ENCODE measurements at places on chromosomes 4 and X. TPM values are rescaled to one million over a fixed set of nuclear protein-coding genes. Genes with fewer than 3 reads are reported as not detected.

GRCh38 chr4:168101026-168101425 lies 8.7 kb downstream of the ANXA10 start:
- no peak overlapping the region for H3K27ac ChIP-seq
- H3K4me3 ChIP-seq, result no peak overlapping the region
- peaks cover 1% of the 10 kb centered on the region for H3K27me3 ChIP-seq
- H3K36me3 ChIP-seq, result peaks cover 10% of the 10 kb centered on the region

GRCh38 chr4:1723131-1723801 lies 1.9 kb downstream of the TACC3 start:
- peak overlapping the region; percentile 86 for H3K27ac ChIP-seq
- peak overlapping the region; percentile 95 for H3K4me3 ChIP-seq
- H3K27me3 ChIP-seq, result peaks cover 2% of the 10 kb centered on the region
- no peak for DNase-seq
- H3K4me1 ChIP-seq, result peaks cover 59% of the 10 kb centered on the region
- H3K36me3 ChIP-seq, result peaks cover 17% of the 10 kb centered on the region

DNA sequence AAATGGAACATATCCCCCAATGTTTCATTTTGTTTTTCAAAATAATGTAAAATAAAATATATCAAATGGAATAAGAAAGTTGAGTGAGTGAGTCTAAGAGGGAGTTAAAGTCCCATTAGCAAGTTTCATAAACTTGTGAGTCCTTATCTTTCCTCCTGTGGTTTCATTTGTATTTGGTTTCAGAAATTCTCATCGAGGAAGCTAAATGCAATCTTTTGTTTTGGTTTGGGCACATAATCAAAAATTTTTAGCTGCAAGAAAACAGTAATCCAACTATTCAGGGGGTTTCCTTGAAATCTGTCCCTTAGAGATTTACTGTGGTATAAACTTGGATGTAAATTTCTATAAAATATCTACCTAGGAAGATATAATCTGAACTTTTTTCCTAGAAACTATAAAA lies 124.2 kb downstream of the CAMK2D start:
- no peak overlapping the region for H3K27ac ChIP-seq
- H3K36me3 ChIP-seq, result peaks cover 5% of the 10 kb centered on the region
- DNase-seq, result no peak
- peaks cover 2% of the 10 kb centered on the region for H3K27me3 ChIP-seq
- no peak overlapping the region for H3K4me3 ChIP-seq

DNA sequence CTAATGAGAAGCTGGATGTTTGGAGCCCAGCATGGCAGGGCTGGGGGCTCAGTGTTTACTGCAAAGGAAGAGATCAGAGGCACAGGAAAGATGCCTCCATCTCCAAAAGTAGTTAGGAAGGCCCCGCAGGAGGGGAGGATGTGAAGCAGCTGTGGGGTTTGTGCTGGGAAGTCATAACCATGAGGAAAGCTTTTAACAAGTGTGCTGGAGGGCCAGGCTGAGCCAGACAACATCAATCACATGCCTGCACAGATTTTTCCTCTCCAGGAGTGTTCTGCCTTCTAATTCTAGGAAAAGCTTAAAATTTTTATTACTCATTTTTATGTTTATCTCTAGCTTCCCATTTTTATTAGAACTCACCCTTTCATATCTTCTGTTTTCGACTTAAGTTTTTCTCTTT lies 65.4 kb downstream of the GPR82 start:
- no peaks in the 10 kb centered on the region for H3K36me3 ChIP-seq
- no peak overlapping the region for H3K27ac ChIP-seq
- H3K4me1 ChIP-seq, result peaks cover 9% of the 10 kb centered on the region
- no peak overlapping the region for H3K4me3 ChIP-seq
- DNase-seq, result no peak

GRCh38 chr4:155703486-155704247 lies 37.0 kb downstream of the GUCY1A1 start:
- H3K27ac ChIP-seq, result no peak overlapping the region
- peaks cover 2% of the 10 kb centered on the region for H3K27me3 ChIP-seq
- no peak for DNase-seq
- no peaks in the 10 kb centered on the region for H3K4me1 ChIP-seq

DNA sequence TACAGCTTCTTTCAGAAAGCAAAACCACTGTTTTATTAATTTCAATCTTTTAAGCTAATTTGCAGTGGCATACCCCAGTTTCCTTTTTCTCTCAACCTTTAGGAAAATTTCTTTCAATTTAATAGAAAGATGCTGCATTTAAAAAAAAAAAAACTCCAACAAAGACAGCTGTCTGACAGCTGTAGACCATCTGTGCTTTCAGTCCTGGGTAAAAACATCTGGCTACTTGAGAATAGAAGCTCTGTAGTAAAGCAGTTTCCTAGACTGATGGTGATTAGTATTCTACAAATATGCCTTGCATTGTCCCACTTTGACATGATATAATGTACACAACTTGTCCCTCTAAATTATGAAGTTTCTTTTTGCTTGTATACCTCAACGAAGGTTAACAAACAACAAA lies 197.8 kb downstream of the EDA start:
- DNase-seq, result no peak
- no peak overlapping the region for H3K27ac ChIP-seq
- H3K4me1 ChIP-seq, result no peaks in the 10 kb centered on the region
- H3K36me3 ChIP-seq, result no peaks in the 10 kb centered on the region

GRCh38 chr4:147791865-147792264 lies 60.0 kb downstream of the ARHGAP10 start:
- DNase-seq, result no peak
- no peak overlapping the region for H3K27ac ChIP-seq
- peaks cover 69% of the 10 kb centered on the region for H3K4me1 ChIP-seq
- H3K36me3 ChIP-seq, result no peaks in the 10 kb centered on the region

GRCh38 chr4:121280425-121280824 lies 100.4 kb downstream of the QRFPR start:
- no peaks in the 10 kb centered on the region for H3K36me3 ChIP-seq
- no peak for DNase-seq
- H3K4me1 ChIP-seq, result peaks cover 11% of the 10 kb centered on the region
- H3K27ac ChIP-seq, result no peak overlapping the region
- no peak overlapping the region for H3K4me3 ChIP-seq

GRCh38 chr4:6350646-6351045 lies 81.0 kb downstream of the WFS1 start:
- no peaks in the 10 kb centered on the region for H3K36me3 ChIP-seq
- peaks cover 44% of the 10 kb centered on the region for H3K27me3 ChIP-seq
- no peak overlapping the region for H3K4me3 ChIP-seq
- DNase-seq, result no peak
- peaks cover 12% of the 10 kb centered on the region for H3K4me1 ChIP-seq
- H3K27ac ChIP-seq, result no peak overlapping the region

DNA sequence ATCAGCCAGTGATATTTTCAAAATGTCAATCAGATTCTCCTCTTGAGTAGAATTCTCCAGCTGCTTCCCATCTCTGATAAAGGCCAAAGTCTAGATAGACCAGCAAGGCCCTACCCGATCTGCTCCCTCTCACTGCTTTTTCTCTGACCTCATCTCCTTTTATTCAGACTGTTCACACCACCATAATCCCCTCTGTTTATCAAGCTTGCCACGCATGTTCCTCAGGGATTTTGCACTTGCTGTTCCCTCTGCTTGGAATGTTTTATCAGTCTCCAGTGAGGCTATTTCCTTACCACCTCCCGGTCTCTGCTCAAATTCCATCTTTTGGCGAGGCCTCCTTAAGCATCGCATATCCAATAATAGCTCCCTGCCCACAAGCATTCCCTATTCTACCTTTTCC lies 20.1 kb downstream of the NOCT start:
- peaks cover 5% of the 10 kb centered on the region for H3K27me3 ChIP-seq
- H3K36me3 ChIP-seq, result peaks cover 21% of the 10 kb centered on the region
- H3K27ac ChIP-seq, result no peak overlapping the region
- no peak overlapping the region for H3K4me3 ChIP-seq

DNA sequence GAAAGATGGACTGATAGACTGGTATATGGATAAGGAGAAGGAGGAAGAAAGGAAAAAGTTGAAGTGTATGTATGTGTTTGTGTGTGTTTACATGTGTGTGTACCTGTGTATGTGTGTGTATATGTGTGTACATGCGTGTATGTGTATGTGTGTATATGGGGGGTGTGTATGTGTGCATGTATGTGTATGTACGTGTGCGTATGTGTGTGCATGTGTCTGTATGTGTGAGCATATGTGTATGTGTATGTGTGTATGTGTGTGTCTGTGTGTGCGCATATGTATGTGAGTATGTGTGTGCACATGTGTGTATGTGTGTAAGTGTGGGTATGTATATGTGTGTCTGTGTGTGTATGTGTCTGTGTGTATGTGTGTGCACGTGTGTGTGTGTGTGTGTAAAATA lies 101.5 kb upstream of the KLHL13 start:
- H3K27ac ChIP-seq, result no peak overlapping the region
- H3K36me3 ChIP-seq, result no peaks in the 10 kb centered on the region
- H3K4me1 ChIP-seq, result no peaks in the 10 kb centered on the region
- no peak overlapping the region for H3K4me3 ChIP-seq
- no peak for DNase-seq

DNA sequence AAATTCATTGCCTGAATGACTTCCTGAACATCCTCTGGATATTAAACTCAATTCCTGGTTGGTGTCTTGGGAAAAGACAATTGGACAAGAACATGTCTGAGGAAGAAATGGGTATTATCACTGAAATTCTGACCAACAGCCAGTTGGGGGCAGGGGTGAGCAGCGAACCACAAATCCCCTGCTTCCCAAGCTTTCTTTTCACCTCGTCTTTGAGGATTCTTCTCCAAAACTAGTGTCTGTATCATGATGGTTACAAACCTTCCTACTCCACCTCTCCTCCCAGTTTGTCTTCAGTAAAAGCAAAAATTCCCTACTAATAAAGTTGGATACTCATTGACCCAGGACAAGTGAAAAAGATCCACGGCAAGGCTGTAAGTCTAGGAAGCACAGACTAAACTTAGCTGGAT lies 48.3 kb upstream of the WDR1 start:
- no peak overlapping the region for H3K4me3 ChIP-seq
- H3K27me3 ChIP-seq, result peaks cover 4% of the 10 kb centered on the region
- H3K27ac ChIP-seq, result no peak overlapping the region

DNA sequence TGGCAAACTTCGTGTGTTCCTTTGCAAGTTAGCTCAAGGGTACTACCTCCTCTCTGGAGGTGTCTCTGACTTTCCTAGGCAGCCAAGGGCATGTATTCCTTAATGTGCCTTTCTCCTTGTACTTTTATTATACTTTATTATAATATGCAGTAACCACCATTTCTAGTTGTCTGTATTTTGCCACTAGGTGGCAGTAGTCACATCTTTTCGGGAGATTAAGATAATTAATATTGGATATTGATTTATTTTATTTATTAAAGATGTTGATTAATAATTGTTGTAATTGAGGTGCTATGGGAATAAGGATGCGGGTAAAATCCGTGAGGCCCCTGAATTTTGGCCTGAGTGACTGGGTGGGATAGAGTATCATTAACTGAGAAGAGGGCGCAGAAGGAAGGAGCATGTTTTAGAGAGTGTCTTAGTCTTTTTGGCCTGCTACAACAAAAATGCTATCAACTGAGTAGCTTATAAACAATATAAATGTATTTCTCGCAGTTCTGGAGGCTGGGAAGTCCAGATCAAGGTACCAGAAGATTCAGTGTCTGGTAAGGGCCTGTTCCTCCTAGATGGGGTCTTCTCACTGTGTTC lies 153.3 kb downstream of the TMEM164 start:
- H3K27ac ChIP-seq, result no peak overlapping the region
- peaks cover 2% of the 10 kb centered on the region for H3K27me3 ChIP-seq
- H3K4me1 ChIP-seq, result peaks cover 20% of the 10 kb centered on the region
- H3K36me3 ChIP-seq, result no peaks in the 10 kb centered on the region
- DNase-seq, result no peak

- H3K4me3 ChIP-seq, result peak within 1 kb of the TSS; percentile 99
- peaks cover 24% of the 10 kb centered on the region for H3K4me1 ChIP-seq
- peaks cover 15% of the 10 kb centered on the region for H3K36me3 ChIP-seq
- H3K27me3 ChIP-seq, result no peaks in the 10 kb centered on the region
- H3K27ac ChIP-seq, result peak within 1 kb of the TSS; percentile 98
These were observed at the start of gene CAMK2D for GRCh38 chr4:113761620-113762185. CAMK2D (minus strand) TSS chr4:113761738; CDS start chr4:113761068, 670 bp downstream.

DNA sequence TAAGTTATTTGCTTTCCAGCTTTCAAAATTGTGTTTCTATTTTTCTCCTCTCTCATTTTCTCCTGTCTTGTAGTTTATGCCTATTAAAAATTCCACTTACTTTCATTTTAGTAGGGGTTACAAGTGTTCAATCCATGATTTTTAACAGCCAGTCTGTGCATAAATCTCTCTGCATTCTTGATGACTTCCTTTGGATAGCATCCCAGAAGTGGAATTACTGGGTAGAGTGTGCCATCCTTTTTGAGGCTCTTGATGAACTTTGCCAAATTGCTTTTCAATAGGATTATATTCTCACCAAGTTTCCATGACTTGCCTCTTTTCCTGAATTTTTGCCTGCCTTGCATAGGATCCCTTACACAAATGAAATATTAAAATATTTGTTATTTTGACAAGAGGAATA lies 58.5 kb downstream of the DIPK2B start:
- no peak overlapping the region for H3K27ac ChIP-seq
- no peaks in the 10 kb centered on the region for H3K36me3 ChIP-seq
- H3K4me3 ChIP-seq, result no peak overlapping the region
- H3K4me1 ChIP-seq, result peaks cover 6% of the 10 kb centered on the region
- peaks cover 3% of the 10 kb centered on the region for H3K27me3 ChIP-seq
- no peak for DNase-seq

- no peaks in the 10 kb centered on the region for H3K4me1 ChIP-seq
- H3K27ac ChIP-seq, result no peak overlapping the region
- H3K4me3 ChIP-seq, result no peak overlapping the region
These were observed 587.5 kb upstream of the MAGEB2 start for GRCh38 chrX:29627833-29628232.

- H3K27me3 ChIP-seq, result no peaks in the 10 kb centered on the region
- no peak overlapping the region for H3K4me3 ChIP-seq
- DNase-seq, result no peak
- H3K4me1 ChIP-seq, result peaks cover 45% of the 10 kb centered on the region
- no peaks in the 10 kb centered on the region for H3K36me3 ChIP-seq
These were observed 20.8 kb upstream of the AREG start for GRCh38 chr4:74424111-74424510.

- H3K4me3 ChIP-seq, result no peak overlapping the region
- no peak overlapping the region for H3K27ac ChIP-seq
- no peaks in the 10 kb centered on the region for H3K27me3 ChIP-seq
- H3K36me3 ChIP-seq, result 0 out of 2 replicates have a peak, but pooled peaks cover 4% of the 10 kb centered on the region
These were observed 1153.0 kb upstream of the INTU start for GRCh38 chr4:126479709-126480108.

- H3K4me1 ChIP-seq, result no peaks in the 10 kb centered on the region
- no peak overlapping the region for H3K4me3 ChIP-seq
- peaks cover 11% of the 10 kb centered on the region for H3K27me3 ChIP-seq
- no peaks in the 10 kb centered on the region for H3K36me3 ChIP-seq
- H3K27ac ChIP-seq, result no peak overlapping the region
- no peak for DNase-seq
These were observed 54.3 kb downstream of the GPRIN3 start for GRCh38 chr4:89253311-89253710.

The MAGEA10 gene
- not detected for total RNA-seq

The TBX22 gene
- not detected for total RNA-seq

The CRMP1 gene
- not detected for total RNA-seq

The RIPPLY1 gene
- total RNA-seq, result not detected

The TCP11X2 gene
- not detected for total RNA-seq

The MAGEC1 gene
- total RNA-seq, result not detected

The SYNPO2 gene
- 37.0 TPM for total RNA-seq
